T-helper 2 cell (primary cell): ENCODE measurements at places on chromosomes 1 and 21.

DNA sequence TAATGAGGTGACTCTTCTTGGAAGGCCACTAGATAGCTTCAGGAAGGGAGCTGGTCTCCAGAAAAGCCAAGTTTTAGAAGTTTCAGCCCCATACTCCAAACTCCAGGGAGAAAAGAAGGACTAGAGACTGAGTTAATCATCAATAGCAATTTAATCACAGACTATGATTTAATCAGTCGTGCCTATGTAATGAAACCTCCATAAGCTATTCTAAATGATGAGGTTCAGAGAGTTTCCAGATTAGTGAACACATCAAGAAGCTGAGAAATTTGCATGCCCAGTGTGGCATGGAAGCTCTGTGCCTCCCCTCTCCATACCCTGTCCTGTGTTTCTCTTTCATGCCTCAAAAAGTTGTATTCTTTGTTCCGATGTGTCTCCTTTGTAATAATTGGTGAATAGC is 49.2 kb upstream of the CCDC190 start:
- no peak for DNase-seq

DNA sequence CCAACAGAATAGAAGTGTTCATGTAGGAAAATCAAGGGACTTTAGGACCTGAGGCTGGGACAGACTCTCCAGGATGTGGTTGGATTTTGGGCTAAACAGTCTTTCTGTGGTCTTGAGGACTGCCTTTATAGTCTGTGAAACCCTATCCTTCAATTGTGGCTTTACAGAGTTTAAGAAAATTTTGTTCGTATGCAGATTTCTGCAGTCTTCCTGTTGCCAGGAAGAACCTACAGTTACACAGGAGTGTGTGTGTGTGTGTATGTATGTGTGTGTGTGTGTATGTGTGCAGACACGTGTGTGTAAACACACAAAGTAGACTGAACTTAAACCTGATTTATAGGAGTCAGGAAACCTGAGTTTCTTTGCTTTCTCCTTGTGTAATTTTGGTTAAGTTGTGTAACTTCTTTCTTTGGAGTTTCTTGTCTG is 22.8 kb downstream of the NEK7 start:
- DNase-seq, result no peak

- no peak for DNase-seq
These were observed 106.3 kb downstream of the HIVEP3 start for GRCh38 chr1:41812453-41812852.

DNA sequence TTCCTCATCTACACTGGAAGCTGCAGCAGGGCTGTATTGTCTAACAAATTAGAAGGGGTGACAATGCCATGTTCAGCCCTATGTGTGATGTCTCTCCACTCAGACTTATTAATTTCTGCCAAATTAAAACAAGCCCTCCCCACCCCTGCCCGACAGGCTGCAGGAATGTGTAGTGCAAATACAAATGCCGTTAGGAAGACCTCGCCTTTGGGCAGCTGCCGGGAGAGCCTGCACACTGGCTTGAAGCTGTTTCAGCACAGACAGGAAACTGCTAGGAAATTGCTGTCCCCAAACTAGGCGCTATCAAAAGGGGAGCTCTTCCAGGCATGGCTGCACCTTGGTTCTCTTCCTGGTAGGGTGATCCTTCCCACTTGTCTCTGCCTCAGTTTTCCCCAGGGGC is 135.2 kb downstream of the ELAVL4 start:
- DNase-seq, result no peak

DNA sequence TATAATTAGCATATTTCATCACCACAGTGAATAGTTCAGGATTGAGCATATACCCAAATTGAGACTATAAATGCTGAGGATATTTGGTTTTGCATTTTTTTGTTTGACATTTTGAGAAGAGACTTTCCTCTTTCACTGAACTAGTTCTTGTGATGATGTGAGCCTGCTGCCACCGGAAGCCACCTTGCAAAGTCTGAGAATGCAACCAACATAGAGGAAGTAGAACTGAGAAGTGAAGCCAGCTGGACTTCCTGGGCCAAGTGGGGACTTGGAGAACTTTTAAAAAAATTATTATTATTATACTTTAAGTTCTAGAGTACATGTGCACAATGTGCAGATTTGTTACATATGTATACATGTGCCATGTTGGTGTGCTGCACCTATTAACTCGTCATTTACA is 102.3 kb downstream of the RPE65 start:
- no peak for DNase-seq

DNA sequence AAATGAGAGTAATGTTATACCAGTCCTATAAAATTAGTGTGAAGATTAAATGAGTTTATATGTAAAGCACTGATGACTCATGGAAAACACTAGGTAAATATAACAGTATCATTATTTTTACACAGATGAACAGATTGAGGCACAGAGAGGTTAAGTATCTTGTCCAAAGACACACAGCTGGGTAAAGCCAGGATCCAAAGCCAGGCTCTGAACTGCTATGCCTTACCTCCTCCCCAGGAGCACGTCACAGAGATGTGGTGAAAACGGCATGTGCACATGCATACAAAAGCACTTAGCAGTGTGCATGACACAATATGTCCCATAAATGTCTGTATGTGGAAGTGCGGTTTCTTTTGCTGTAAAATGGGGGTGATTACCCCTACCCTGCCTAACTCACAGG is 56.9 kb downstream of the MAN1C1 start:
- no peak for DNase-seq

DNA sequence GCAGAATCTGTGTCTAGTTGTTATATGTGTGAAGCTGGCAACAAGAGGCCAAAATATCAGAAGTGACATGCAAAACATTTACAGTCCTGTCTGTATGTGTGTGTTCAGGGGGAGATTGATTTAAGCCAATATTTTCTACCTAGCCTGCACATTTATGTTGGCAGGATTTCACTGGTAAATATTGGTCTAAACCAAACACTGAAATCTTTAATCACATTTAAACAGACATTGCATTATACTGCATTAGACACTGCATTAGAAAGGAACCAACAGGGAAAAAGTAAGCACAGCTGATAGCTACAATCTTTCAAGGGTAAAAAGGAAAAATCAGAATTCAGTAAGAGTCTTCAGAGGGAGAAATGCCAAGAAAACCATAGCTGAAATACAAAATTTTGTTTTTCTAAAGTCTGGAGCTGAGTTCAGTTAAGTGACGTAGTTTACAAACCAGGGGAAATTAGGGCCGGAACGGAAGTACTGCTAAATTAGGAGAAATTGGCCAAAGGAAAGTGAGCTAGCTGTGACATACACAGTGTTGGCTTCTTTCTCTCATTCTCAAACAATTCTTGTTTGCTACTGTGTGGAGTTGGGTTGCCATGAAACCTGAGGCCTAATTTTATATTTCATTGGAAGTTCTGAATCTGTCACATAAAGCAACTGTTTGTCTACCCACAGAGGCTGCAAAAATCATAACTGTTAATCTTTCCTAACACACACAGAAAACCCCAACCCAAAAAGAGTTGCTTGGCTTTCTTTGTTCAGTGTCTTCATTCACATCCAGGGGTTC is 217.3 kb upstream of the SGIP1 start:
- no peak for DNase-seq

- no peak for DNase-seq
These were observed 34.2 kb upstream of the PBX1 start for GRCh38 chr1:164524810-164525209.

GRCh38 chr1:231093156-231093922 is 53.3 kb upstream of the FAM89A start:
- no peak for DNase-seq

DNA sequence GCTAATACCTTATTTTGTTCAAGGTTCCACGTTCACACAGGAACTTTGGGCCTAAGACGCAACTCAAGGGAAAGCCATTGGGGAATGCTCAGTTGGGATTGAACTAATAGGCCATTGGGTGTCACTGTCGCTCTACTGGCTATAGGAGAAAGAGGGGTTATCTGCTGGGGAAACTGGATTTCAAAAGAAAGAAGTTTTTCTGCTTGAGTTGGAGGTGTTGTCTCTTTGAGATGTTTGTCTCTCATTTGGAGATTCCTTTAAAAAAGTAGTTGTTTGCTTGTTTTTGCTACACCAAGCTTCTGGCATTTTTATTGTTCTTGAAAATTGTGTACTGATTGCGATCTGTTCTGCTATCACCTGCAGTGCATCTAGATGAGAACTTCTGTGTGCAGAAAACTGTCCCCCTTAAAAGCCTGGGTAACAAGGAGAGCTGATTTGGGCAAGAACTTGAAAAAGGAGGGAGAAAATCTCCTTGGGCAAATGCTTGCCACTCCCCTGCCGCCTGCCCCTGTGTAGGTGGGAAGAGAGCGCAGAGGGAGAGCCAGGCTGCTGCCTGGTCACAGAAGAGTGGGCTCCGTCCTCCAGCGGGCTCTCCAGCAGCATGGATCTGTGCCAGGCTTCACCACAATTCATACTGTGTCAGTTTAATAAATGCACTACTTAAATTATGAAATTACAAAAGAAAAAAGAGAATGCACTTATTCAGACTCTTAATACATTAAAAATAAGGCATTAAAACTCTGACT is 39.9 kb downstream of the PEX14 start:
- peak; percentile 57 for DNase-seq

- no peak for DNase-seq
These were observed 56.5 kb upstream of the ST6GALNAC3 start for GRCh38 chr1:76018045-76018444.

DNA sequence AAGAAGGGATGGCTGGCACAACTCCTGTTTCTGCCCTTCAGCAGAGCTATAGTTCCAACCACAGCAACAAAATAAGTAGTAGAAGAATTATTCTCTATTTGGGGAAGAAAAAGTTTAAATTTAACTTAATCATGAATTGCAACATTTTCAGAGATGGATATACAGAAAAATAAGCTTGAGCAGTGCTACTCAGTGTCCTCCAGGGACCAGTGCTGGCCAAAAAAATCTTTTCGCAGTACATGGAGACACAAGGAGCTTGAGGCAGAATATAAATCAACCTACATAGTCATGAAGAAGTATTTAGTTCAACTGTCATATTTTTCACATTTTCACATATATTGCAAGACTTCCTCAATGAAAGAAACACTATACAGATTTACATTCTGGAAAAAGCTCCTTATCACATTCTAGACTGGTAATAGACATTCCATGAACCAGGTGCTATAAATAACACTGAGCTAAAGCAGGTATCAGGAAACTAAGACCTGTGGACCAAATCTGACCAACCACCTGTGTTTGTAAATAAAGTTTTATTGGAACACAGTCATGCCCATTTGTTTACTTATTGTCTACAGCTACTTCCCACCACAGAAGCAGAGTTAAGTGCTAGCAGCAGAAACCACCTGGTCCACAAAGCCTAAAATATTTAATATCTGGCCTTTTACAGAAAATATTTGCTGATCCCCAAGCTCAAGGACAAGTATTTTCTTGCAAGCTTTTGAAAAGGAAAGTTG is 101.9 kb downstream of the RGS21 start:
- DNase-seq, result no peak
